ENCODE measurements at places on chromosomes 7 and 10.

DNA sequence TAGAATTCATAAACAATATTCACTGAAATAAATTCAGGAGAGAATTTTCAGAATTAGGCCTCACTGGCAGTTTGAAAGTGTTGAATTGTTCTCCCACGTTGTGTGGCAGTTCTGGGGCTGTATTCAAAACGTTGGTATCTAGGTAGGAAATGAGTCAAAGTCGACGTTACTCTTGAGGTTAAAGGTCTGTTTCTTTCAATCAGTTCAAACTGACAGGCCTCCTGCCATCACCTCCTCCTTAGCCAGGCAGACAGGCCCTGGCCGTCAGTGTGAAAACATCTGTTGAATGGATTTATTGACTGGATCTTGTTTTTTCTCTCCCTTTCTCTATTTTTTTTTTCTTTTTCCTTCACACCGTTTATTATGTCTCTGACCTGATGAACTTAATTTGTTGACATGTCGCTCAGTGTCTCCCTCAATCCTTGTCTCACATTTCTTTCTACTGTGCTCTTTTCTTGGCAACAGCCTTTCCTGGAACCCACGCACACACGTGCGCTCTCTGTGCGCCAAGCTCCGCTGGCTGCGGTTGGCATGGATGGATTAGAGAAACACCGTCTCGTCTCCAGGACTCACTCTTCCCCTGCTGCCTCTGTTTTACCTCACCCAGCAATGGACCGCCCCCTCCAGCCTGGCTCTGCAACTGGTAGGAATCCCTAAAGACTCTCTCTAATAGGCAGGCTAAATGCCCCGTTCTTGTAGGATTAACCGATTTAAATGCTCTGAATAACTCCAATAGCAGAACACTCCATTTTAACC is 231.7 kb downstream of the HDAC9 start:
- DNase-seq: no peak

- no peak for DNase-seq
These were observed 1.2 kb downstream of the GTF2IRD1 start for GRCh38 chr7:74454925-74455288.

DNA sequence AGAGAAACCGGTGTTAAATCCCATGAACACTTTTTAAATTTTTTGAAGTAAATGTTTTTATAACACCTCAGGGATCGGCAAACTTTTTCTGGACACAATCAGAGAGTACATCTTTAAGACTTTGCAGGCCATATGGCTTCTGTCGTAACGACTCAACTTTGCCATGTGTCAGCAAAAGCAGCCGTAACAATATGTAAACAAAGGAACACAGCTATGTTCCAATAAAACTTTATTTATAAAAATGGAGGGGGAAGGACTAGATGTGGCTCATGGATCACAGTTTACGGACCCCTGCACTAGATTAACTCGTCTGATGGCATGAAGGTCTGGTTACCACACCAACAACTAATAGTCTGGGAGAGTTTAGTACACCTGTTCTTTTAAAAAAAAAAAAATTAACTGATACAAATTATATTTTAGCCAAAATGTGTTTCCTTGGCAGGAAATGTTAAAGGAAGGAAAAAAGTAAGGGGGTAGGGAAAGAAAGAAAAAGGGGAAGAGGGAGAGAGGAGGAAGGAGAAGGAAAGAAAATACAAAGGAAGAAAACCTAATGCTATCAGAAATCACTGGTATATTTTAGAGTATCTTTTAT is 50.2 kb downstream of the ABI1 start:
- no peak for DNase-seq

GRCh38 chr7:13336227-13336626 is 648.8 kb downstream of the ARL4A start:
- DNase-seq: no peak

GRCh38 chr10:13893926-13894325 is 307.2 kb downstream of the PRPF18 start:
- no peak for DNase-seq

DNA sequence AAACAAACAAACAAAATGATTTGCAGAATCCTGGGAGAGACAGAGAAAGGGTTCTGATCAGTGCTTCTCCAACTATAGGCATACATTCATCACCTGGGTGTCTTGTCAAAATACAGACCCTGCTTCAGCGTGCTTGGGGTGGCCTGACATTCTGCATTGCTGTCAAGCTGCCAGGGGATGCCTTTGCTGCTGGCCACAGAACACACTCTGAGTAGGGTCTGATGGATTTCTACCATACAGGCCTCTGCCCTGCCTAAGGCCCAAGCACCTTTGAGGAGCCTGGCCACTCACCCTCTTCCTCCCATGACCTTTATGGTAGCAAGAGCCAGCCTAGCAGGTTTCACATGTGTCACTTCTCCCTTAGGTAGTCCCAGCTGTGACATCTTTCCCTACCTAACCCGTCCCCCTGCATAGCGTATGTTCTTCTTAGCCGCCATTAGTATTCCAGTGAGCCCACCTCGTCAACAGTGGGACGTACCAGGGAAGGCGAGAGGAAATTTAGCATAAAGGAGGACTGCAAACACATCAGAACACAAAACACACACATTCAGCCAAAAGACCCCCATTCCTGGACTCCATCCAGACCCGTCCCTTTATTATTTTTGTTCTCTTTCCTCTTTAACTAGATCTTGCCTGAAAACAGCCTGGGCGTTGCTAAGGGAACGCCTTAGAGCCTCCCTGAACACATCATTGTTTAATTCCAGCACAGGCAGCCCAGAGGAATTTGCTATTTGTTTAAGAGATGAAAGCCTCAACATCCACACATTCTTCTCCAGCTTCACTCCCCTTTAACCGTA is 43.9 kb upstream of the PODXL start:
- no peak for DNase-seq

GRCh38 chr7:23558303-23558702 is 26.5 kb upstream of the TRA2A start:
- DNase-seq: no peak

GRCh38 chr10:12721334-12721733 is 280.2 kb downstream of the CCDC3 start:
- DNase-seq: no peak

- no peak for DNase-seq
These were observed 479.5 kb downstream of the TNS3 start for GRCh38 chr7:47102331-47102841.

DNA sequence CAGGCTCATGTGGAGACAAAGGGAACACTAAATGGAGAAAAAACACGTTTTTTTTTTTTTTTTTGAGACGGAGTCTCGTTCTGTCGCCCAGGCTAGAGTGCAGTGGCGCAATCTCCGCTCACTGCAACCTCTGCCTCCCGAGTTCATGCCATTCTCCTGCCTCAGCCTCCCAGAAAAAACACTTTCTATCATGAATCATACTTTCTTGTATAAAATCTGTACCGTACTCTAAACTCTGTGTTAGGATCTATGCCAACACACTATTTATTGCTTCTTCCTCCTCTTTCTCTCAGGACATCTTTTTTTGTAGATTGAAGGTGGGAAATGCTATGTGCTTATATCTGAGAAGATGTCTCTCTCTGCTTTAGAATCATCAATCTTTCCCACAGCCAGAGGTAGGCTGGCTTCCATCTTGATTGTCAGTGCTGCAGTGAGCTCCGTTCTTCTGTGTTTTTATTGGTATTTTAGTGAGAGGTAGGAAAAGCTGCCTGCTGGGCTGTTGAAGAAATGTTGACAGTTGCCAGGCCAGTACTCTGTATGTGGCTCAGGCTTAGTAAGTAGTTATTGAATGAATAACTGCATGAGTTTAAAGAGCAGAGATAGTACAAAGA is 101.1 kb downstream of the GPR85 start:
- no peak for DNase-seq

GRCh38 chr7:80385508-80385907 is 126.4 kb downstream of the GNAT3 start:
- DNase-seq: no peak

- no peak for DNase-seq
These were observed 261.4 kb upstream of the ZWINT start for GRCh38 chr10:56622335-56622973.

GRCh38 chr10:82925547-82925946 is 1050.6 kb downstream of the NRG3 start:
- DNase-seq: no peak

DNA sequence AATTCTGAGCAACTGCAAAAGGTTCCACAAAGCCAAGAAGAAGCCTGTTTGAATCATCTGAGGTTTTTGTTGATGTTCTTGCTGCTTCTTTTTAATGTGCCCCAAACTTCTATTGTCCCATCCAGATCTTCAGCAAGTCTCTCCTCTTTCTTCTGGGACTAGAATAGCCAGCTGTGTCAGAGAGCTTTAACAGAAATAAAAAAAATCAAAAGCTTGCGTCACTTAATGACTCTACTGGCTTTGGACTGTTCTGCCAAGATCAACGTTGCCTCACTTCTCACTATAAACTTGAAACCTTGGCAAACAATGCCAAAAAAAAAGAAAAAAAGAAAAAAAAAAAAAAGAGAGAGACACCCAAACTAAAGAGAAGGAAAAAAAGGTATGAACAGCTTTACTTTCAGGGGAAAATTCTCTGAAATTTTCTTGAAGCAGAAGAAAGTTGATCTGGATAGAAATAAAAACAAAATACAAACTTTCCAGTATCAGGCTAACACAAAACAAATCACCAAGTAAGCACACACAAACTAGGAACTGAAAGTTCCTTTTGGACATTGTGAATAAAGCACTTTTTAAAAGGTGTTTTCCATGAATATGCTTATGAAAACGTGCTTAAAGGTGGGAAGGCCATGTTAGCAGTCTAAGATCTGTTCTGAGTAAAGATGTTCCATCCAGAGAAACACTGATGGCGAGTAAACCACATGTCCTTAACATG is 14.8 kb downstream of the USP54 start:
- no peak for DNase-seq

GRCh38 chr7:30135301-30136116 is 723 bp downstream of the MTURN start:
- peak; percentile 51 for DNase-seq

DNA sequence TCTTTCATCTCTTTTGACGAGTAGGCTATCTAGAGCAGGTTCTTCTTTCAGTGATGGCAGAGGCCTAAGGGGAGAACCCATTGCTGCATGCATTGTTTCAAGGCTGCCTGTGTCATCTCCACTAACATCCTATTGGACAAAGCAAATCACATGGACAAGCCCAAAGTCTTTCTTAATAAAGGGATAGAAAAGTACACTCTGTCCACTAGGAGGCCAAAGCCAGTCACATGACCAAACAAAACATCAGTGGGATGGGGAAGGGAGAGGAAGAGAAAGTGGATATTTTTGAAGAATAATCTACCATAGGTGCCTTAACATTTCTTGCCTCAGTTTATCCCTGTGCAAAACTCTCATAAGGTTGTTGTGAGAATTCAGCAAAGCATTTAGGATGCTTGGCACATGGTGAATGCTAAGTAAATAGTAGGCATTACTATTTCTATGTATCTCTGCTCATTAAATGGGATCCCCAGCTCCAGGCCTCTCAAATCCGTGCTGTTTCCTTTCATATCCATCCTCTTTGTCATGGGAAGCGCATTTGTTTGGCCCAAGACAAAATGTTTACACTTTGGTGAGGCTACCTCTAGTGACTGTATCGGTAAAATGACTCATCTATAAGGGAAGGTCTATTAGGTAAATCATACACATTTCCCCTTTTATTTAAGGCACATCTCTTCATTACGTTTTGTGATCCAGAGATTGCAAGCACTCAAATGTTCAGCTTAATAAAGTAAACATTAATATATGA is 16.7 kb upstream of the CADPS2 start:
- DNase-seq: no peak
